ENCODE measurements at places on chromosomes 11 and 22.

GRCh38 chr11:36390963-36391471 lies 94.9 kb downstream of the PRR5L start:
- no peak for DNase-seq

DNA sequence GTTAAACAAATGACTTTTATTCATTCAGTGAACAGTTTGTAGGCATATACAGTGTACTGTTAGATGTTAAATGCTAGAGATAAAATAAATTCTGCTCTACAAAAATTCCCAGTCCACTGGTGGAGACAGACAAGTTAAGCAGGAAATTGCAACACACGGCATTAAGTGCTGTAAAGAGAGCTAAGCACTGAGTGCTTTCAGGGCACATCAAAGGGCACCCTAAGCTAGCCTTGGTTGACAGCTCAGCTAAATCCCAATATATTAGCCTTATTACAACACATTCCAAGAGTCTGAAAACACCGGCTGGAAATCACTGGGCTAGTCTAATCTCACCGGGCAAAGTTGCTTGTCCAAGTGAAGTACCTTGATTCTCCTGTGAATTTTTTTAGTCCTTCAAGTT lies 55.1 kb downstream of the NOX4 start:
- DNase-seq: no peak

DNA sequence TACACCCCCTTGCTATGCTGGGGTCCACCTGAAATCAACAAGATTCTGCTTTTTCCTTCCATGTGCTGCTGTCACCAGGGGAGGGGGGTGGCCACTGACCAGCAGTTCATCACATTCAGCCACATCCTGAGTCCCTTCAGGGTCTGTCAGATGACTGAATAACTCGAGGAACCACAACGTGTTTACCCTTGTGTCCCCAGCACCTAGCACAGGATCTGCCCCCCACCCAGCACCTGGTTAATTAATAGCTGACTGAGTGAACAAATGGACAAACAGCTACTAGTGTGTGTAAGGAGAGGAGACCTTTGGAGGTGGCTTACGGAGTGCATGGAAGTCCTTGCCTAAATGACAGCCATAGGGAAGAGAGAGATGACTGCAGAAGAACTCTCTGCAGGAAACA lies 119.5 kb upstream of the NCAM1 start:
- DNase-seq: no peak

GRCh38 chr11:1891831-1892115 lies at the start of gene PRR33:
Gene PRR33, minus strand, starts transcription at chr11:1891895. Its CDS starts 1,311 bp downstream, at chr11:1890584.
- no peak for DNase-seq

- DNase-seq: no peak
These were observed 1475.2 kb downstream of the TBC1D22A start for GRCh38 chr22:48237466-48238283.

- no peak for DNase-seq
These were observed 1.7 kb upstream of the TMEM135 start for GRCh38 chr11:87035976-87036583.

GRCh38 chr11:120903686-120904085 lies 120.2 kb upstream of the TBCEL start:
- DNase-seq: no peak

Measured in NCI-H187 (cell line).